ENCODE measurements at places on chromosomes 7 and 10. TPM values are rescaled to one million over a fixed set of nuclear protein-coding genes. Genes with fewer than 3 reads are reported as not detected.

PSAP gene
- 1,521 TPM for total RNA-seq

ASB10 gene
- not detected for total RNA-seq

DDC gene
- 4.4 TPM for total RNA-seq

ENTPD1 gene
- 0.03 TPM for total RNA-seq
